HL-60 (cell line): ENCODE measurements at places on chromosomes 3 and 15.
A peak's percentile ranks its signal among the peaks of the same experiment; 100 is the strongest.

GRCh38 chr3:101117980-101118379 is 124.8 kb upstream of the ABI3BP start:
- DNase-seq = no peak

GRCh38 chr3:143830786-143831185 is 17.5 kb downstream of the SLC9A9 start:
- DNase-seq = no peak

GRCh38 chr3:32421991-32422859 is 30.6 kb downstream of the CMTM7 start:
- DNase-seq = peak; percentile 87

GRCh38 chr3:179967622-179968021 is 69.1 kb downstream of the PEX5L start:
- DNase-seq = no peak

- DNase-seq = no peak
These were observed 3.2 kb downstream of the UNC45A start for GRCh38 chr15:90938261-90938660.

DNA sequence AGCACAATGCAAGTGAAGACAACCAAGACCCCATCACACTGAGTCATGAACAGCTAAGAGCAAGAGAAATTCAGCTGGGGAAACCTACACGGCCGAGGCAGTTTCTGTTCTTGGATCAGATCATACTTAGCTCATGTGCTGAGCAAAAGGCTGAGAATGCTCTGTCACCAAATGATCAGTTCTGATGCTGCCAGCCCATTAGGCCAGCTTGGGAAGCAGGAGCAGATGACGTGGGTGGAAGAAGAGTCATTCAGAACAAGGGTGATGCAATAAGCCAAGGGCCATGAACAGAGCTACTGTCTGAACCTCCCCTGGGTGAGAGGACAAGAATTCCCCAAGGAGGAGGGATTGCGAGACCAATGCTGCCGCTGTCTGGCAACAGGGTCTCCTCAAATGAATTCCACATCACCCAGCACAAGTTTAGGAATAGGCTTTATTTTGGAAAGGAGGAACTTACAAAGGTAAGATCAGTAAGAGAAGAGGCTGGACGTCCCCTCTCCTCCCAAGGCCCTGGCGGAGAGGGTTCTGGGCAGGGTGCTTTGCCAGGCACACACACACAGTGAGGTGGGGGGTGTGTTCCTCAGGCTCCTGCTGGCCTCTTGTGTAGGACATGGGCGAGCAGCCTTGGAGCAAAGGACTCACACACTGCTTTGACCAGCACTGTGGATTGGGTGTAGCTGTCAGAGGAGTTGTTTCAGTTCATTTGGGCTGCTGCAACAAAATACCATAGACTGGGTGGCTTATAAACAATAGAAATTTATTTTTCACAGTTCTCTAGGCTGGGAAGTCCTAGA is 65.6 kb upstream of the CTXND1 start:
- no peak for DNase-seq

DNA sequence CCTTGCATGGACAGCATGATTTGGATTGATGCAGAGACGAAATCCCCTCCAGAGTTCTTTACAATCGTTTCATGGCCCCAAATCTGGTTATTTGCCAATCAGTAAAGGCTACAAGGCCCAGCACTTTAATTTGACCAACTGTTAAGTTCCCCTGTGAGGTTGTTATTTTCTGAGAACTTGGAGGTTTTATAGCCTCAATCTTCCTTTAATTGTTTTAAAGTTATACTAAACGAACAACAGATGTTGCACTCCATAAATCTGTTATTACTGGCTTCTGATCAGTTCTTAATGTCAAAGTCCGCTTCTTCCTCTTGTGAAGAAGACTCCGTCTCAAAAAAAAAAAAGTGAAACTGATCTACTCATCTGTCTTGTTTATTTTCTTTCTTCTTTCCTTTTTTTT is 30.8 kb downstream of the LARP6 start:
- DNase-seq = no peak

DNA sequence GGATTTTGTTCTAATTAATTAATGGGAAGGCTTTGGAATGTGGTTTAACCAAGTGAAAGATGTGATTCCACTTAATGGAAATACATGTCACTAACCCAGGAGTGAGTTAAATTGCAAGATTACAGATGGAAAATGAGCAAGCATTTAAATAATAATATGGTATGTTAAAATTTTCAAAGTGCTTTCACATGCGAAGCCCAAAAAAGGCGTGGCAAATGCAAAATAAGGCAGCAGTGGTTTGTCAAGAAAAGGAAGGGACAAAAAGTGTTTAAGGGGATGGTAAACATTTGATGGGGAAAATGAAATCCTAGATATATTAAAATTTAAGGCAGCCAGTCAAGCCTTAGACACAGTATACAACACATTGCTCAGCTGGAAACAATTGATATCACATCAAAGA is 2.9 kb downstream of the TICRR start:
- no peak for DNase-seq

DNA sequence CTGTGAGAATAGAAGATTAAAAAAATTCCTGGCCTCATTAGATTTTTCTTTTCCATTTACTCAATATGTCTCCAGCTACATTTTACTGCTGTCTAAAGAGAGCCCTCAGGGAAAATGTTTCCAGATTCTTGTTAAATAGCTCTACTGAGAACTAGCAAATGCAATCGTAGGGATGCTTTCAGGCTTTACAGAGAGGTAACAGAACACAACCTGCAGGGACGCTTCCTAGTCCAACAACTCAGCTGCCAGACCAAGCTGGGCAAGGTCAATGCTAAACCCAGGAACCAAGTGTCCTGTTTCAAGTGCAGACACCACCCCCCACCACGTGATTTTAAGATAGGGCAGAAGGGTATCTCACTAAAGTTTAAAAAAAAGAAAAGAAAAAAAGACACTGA is 25.2 kb downstream of the ARHGEF3 start:
- no peak for DNase-seq

DNA sequence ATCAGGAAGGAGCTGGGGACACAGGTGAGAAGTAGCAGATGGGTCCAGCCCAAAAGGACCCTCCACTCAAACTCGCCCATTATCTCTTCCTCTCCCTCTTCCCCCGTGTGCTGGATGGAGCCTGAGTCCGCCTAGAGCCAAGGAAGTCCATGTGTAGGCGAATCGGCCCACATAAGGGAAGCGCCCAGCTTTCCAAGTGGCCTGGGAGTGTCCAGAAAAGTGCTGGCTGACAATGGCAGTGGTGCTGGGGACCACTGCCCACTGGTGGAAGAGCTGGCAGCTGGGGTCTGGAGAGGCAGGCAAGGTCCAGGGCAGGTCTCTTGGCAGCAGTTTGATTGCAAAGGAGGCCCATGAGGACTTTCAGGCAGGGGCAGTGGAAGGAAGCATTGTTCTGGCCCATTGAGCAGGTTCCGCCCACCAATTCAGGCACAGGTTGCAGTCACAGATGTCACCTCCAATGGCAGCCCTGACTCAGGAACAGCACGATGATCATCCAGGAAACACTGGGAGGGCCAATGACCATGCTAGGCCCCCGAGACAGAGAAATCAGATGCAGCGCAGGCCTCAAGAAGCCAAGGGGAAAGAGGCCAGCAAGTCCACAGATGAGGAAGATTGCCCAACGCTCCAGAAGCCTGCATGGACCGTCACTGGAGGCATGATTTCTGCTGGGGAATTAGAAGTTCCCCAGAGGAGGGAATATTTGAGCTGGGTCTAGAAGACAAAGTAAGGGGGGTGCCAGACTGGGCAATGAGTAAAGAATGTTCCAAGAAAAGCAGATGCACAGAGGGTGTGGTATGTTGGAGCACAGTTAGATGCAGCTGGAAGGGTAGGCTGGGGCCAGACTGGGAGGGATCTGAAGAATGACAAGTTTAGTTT is 3.0 kb downstream of the MFGE8 start:
- DNase-seq = no peak

DNA sequence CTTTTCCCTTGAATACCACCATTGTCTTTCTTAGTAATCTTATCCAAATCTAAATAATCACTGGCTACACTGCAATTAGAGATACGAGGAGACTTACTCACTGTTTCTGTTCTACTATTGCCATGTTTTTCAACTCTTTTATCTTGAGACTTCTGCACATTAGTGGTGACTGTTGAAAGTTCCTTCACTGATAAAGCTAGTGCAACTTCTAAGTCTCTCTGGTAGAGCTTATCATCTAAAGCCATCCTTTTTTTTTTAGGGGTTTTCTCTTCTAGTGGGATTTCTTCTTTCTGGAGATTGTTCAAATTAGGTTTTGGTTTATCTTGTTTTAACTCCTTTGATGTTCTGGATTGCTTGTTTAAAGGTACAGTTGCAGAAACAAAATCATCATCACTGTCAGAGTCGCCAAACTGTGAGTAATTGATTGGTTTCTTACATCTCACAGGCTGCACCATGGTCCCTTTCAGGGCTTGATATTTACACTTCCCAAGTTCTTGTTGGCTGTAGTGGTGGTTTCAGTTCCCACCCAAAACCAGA is 37.7 kb downstream of the NCK1 start:
- DNase-seq = no peak

- peak; percentile 44 for DNase-seq
These were observed 7.2 kb downstream of the PLD1 start for GRCh38 chr3:171803044-171803443.

- DNase-seq = no peak
These were observed 40.6 kb downstream of the SLC9C1 start for GRCh38 chr3:112253301-112253971.

GRCh38 chr3:14457999-14458398 is 55.6 kb downstream of the SLC6A6 start:
- DNase-seq = no peak

GRCh38 chr15:88913017-88913849 is at the start of gene MFGE8:
TSS of gene MFGE8 (minus strand) at chr15:88913379. CDS start at chr15:88913319, 60 bp downstream.
- no peak for DNase-seq

DNA sequence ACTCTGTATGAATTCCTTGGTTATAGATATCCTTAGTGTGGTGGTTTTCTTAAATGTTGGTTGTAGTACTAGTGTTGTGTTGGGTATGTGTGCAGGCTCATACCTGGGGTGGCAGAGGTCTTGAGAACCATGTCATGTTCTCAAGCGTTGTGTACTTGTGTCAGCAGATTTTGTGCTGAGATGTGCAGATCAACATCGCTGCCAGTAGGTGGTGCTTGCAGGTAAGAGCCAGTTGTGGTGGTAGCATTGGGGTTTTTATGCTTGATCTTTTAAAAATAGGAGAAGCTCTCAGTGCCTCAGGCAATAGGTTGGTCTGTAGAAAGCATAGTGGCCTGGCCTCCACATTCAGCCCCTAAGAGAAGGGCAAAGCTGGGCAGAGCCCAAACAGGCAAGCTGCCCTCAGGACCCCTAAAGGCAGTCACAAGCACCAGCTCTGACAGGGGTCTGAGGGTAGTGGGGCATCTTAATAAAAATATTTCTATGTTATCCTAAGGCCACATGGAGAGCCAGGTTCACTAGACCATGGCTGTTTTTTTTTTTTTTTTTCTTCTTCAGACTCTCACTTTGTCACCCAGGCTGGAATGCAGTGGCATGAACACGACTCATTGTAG is 164.0 kb downstream of the IL20RB start:
- DNase-seq = no peak

DNA sequence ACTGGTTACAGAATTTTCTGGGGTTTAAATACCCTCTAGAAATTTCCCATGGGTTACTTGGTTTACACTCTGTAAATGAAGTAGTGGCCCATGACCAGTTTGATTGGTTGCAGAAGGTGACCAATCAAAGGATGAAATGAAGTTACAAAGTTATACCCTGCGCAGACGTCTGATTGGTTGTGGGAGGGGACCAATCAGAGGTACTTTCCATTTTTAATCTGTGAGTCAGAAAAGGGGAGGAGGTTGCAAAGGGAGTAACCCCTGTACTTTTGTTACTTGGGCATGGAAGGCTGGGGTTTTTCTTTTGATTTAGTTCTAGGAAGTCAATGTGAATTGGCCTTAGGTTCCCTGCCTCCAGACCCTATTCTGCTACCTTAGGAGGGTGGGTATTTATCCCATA is 18.7 kb upstream of the APH1B start:
- no peak for DNase-seq

DNA sequence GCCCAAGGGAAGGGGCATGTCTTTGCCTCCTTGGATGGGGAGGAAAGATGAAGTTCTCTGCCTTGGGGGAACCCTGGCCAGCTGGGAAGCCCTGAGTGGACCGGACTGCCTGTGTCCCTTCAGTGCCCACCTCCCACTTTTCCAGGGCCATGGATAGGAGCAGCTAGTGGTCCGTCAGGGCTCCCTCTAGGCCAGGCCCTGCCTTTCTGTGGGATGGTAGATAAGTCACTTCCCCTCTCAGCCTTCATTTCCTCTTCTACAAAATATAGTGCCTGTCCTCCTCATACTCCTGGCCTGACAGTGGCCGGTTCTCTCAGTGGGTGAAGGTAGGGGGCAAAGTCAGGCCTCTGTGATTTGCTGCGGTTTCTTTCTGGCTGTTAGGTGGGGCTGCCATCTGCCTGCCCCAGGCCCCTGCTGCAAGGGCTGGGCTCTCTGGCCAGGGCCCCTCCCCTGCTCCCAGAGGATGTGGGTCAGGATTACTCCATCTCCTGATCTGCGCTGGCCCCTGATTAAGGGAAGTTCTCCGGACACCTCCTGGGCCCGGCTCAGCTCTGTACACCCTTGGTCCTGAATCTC is 1.4 kb downstream of the PLEKHO2 start:
- peak; percentile 56 for DNase-seq

- DNase-seq = no peak
These were observed 45.2 kb downstream of the ITGA11 start for GRCh38 chr15:68386587-68387288.

DNA sequence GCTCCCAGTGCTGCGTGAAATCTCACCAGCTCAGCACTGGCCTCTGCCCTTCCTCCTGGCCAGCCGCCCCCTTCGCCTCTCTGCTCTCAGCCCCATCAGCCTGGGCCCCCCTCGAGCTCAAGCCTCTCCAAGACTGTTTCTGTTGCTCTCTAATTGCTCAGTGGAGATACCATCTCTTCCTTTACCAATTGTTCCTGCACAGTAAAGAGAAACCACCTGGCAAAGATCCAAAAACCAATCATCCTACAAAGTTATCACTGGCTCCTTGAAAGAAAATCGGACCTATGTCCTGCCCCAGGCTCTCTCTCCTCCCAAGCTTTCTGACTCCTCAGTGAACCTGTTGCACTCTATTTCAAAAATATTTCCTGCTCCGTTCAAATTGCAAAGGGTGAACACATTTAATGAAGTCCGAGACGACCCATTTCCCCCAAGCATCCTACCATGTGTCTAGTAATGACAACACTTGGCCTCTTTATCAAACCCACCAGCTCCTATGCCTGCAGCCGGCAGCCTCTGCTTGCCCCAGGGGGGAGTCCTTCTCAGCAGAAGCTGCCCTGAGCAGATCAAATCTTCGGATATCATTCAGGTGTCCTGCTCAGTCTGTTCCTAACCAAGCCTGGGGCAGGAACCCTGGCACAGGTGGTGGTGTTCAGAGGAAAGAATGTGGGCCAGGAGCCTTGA is 53.7 kb upstream of the FAM174B start:
- DNase-seq = no peak

DNA sequence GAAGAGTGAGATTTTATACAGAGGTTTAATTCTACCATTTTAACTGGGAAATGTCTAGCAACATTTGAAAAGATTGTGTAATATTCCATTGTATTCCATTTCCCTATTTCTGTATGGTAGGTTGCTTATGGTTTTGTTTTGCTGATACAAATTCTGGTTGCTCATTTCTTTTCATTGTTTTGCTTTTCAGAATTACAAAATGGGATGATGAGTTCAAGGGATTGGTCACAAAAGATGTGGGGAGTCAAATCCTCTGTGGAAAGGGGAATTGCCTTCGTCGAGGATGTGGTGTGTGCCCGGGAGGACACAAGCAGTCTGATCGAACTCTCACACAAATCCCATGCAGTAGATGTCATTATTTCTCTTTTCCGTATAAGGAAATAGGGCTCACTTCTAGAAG is 18.3 kb downstream of the SLCO3A1 start:
- no peak for DNase-seq
